Psoas muscle (tissue), 8 donors: ENCODE measurements at places on chromosomes 11 and 22. TPM values are rescaled to one million over a fixed set of nuclear protein-coding genes. Genes with fewer than 3 reads are reported as not detected.

- DNase-seq = no peak
Measured at GRCh38 chr11:8586184-8586583, 7.8 kb downstream of the STK33 start.

DNA sequence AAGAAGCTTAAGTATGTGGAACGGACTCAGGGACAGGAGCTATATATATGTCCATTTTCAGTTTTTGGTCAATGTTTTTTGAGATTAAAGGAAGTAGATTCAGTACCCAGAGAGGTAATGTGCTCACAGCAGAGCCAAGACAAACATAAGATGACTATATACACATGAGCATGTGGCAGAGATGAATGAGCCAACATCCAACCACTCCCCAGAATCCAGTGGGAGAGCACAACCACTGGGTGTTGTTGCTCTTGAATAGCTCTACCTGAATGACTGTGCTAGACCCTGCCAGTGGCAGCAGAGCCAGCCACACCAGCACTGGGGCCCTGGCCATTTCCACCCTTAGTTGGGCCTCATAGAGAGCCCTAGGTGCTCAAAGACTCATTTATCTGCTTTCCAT lies 10.7 kb upstream of the SYTL2 start:
- DNase-seq = no peak

GRCh38 chr11:131888230-131888855 lies 517.9 kb downstream of the NTM start:
- DNase-seq = no peak

DNA sequence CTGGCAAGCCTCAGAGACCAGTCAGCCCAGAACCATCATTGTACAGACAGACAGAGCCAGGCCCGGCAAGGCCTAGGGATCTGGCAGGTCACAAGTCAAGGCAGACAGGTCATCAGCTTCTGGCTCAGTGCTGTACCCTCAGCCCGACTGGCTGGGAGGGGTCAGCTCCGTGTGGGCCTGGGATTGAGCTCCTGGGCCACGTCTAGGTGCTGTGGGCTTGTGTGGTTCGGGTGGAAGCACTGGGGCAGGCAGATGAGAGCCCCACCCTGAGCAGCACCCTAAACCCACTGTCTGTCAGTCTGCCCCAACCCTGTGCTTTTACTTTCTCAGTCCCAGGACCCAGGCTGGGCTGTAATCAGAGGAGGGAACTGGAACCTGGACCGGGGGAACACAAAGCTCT lies 26.9 kb upstream of the P2RY2 start:
- DNase-seq = no peak

- DNase-seq = no peak
Measured at GRCh38 chr22:25006354-25006753, 53.8 kb downstream of the KIAA1671 start.

DNA sequence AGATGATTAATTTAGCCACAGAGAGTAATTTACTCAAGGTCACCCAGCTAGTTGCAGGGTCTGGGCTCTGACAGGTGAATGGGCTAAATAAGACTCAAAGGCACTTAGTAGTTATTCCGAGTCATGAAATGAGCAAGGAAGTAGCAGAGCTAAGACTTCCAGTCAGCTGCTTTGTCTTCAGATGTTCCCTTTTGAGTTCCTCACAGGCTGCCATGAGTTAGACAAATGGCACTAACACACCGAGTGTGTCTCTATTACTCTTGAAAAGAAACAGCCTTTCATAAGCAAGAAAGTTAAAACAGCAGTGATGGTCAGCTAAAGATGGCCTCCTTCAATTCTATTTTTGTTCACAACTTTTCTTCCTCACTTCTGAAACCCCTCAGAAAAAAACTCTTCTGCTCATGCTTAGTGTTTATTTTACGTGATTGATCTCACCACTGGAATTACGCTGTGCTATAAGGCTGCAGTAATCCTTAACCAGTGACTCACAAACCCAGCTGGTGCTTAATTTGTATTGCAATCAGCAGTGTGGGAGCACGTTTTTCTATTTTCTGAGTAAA lies 389.1 kb downstream of the AASDHPPT start:
- no peak for DNase-seq

DNA sequence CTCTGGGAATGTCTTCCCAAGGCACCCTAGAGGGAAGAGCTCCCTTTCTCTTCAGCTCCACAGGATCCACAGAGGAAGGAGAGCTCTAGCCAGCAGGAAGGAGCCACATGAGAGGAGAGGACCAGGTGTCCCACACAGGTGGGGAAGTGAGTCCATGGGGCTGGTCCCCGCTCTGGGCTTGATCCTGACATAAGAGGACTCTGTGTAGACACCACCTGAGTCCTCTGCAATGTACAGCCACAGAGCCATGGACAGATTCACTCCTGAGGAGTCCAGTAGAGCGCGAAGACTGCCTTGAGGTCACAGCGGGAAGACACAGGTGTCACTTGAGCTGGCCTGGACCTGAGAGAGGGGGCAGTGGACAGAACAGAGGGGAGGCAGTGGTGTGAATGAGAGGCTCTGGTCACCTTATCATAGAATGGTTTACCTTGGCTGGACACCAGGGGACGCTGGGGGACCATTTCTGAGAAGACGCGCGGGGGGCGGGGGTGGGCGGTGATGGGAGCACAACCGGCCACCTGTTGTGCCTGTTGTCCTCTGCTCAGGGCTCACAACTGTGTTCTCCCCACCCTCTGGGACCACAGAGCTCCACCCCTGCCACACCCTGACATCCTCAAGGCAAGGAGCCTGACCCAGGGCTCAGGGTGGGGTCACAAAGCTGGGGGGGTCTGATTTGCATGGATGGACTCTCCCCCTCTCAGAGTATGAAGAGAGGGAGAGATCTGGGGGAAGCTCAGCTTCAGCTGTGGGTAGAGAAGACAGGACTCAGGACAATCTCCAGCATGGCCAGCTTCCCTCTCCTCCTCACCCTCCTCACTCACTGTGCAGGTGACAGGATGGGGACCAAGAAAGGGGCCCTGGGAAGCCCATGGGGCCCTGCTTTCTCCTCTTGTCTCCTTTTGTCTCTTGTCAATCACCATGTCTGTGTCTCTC lies 128.2 kb downstream of the ZNF280B start:
- no peak for DNase-seq

DNA sequence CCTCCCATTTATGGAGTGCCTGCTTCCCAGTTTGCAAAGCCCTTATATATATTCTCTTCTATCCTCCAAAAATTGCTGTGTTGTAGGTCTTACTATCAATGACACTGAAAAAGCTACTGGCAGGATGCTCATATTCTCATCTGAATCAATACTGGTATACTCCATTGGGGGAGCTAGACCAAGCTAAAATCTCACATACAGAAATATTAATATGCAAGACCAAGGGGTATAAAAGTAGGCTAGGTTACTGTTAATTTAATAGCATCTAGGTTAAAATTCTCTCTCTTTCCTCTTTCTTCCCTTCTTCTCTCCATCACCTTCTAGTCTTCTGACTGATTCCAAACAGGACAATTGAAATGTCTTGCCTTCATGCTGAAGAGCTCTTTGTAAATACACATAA lies 17.1 kb upstream of the BDNF start:
- DNase-seq = no peak

GRCh38 chr11:85165819-85166218 lies 461.3 kb downstream of the DLG2 start:
- no peak for DNase-seq

DNA sequence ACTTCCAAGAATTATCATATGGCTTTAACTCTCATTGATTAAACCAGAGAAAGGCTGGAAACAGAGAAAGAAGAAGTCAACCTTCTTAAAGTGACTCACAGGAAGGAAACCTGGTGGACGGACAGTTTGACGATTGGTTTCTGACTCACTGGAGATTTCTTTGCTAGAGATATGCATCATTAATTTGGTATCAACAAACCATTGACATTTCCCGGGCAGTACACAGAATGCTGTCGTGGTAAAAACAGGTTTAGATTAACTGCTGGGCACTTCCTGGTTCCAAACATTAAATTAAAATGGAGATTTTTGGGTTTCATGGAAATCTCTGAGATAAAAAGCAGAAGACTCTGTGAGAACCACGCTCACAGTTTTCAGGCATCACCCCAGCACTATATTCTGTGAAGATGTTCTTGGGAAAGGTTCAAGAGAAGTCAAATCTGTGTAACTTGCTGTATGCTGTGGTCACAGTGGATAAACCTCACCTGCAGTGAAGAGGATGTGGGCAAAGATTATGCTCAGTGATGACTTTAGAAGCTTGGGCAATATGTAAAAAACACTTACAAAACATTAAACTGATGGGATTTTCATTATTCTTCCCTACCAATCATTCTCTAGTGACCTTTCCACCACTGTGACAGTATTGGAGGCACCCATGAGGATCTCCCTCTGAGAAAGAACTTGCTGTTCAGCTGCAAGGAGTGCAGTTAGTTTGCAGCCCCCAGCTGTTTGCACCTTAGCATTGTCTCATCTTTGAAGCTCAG lies 61.1 kb upstream of the CD44 start:
- no peak for DNase-seq

DNA sequence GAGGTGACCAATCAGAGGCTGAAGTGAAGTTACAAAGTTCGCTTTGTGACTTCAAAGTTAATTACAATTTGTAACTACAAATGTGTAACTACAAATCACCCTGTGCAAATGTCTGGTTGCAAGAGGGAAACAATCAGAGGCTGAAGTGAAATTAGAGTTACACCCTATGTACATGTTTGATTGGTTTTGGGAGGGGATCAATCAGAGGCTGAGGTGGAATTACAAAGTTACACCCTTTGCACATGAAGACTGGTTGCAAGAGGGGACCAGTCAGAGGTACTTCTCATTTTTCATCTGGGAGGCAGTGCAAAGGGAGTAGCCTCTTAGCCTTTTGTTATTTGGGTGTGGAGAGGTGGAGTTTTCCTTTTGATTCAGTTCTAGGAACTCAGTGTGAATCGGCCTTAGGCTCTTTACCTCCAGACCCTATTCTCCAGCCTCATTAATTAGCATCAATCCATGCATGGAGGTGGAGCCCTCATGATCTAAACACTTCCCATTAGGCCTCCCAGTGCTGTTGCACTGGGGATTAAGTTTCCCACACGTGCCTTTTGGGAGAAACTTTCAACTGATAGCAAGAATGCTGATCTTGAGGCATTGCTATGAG lies 291.3 kb upstream of the MTNR1B start:
- DNase-seq = no peak

GRCh38 chr11:65919573-65920371 lies 546 bp downstream of the DRAP1 start:
- no peak for DNase-seq

- no peak for DNase-seq
Measured at GRCh38 chr11:22957786-22958185, 97.5 kb upstream of the CCDC179 start.

DNA sequence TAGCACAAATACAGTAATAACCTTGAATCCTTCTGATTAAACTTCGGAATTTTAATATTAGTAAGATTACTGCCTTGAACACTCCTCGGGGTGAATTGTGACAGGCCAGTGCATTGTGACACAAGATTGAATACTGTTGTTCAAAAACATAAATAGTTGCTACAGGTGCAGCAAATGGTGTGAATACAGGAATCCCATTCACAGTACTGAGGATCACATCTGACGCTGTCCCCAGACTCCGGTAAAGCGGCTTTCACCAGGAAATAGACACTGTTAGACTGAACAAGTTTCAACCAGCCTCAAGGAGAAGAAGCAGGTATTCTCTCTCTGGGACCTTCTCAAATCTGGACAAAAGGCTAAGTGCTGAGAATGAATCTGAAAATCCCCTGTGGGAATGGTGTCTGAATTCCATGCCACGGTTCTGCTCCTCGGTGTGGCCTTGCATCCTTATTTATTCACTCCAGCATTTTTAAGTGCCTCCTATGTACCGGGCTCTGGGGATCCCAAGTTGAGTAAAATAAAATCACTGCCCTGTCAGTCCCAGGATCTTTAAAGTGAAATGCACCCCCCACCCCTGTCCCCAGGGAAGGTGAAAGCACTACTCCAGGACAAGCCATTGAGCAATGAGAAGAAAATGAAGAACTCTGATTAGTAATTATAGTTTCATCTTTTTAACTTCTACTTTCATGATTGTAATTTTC lies 3.4 kb downstream of the LGR4 start:
- no peak for DNase-seq

- no peak for DNase-seq
Measured at GRCh38 chr11:72896431-72896830, 82.2 kb downstream of the ATG16L2 start.

- no peak for DNase-seq
Measured at GRCh38 chr11:113329725-113330124, 15.3 kb downstream of the TTC12 start.

DNA sequence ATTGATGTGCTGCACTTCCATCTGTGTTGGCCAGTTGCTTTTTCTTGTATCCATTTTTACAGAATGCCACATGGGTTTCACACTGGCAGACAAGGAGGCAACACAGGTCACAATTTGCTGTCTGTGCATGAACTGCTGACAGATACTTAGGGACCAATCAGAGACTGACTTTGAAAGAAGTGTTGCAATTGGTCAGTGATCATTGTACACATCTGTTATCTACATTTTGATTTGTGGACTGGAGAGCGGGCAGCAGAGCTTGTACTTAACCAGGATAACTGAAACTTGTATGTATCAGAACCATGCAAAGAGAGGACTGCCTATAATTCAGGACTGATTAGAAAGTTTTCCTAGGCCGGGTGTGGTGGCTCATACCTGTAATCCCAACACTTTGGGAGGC lies 21.8 kb downstream of the PRR5 start:
- DNase-seq = no peak

- DNase-seq = no peak
Measured at GRCh38 chr11:102197670-102198139, 87.5 kb downstream of the YAP1 start.

DNA sequence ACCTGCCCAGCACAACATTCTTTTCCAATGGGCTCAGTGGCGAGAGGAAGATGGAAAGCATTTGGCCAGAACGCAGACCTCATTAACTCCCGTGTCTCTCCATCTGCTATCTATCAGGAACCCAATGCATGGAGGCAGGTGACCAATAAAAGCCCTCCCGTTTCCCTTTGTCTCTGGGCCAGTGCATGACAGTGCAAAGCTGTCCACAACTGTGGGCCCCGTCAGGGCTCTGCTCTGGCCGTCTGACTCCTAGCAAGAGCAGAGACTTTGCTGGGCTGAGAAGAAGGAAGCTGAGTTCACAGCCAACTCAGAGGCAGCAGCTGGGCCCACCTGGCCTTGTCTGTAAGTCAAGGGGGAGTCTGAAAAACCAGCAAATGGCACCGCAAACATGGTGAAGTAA lies 177.8 kb downstream of the TENM4 start:
- DNase-seq = no peak

DNA sequence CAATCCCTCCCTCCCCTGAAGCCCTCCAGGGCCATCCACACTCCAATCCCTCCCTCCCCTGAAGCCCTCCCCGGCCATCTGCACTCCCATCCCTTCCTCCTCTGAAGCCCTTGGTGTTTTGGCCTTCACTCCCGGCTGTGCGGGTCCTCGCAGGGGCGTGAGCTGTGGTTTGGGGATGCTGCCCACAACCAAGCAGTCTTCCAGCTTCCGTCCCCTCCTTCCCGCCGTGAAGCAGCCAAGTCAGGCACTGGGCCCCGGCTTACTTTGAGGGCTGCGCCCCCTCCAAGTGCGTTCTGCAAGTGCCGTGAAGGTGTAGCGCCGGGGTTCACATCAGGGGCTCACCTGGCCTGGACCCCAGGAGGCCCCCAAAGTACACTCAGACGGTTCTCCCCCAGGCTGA lies 335.9 kb downstream of the BRD1 start:
- no peak for DNase-seq

The POU2AF3 gene
- 0.22 TPM for total RNA-seq

The SLC6A5 gene
- not detected for total RNA-seq

The CHRM4 gene
- total RNA-seq = not detected

The AASDHPPT gene
- 37.8 TPM for total RNA-seq

The OR56A4 gene
- not detected for total RNA-seq

The A4GALT gene
- 11.2 TPM for total RNA-seq

The KCNK4 gene
- total RNA-seq = not detected

The CCDC89 gene
- total RNA-seq = 0.15 TPM

The ASRGL1 gene
- total RNA-seq = 6.8 TPM

The APOBEC3C gene
- 1.7 TPM for total RNA-seq

The KCNK7 gene
- 0.27 TPM for total RNA-seq
